ENCODE measurements at places on chromosomes 3 and 15. TPM values are rescaled to one million over a fixed set of nuclear protein-coding genes. Genes with fewer than 3 reads are reported as not detected.

- H3K27me3 ChIP-seq, result no peaks in the 10 kb centered on the region
- H3K4me3 ChIP-seq, result peak overlapping the region; percentile 66
- H3K4me1 ChIP-seq, result no peaks in the 10 kb centered on the region
- peak; percentile 64 for DNase-seq
- H3K36me3 ChIP-seq, result peaks cover 4% of the 10 kb centered on the region
Measured at GRCh38 chr3:101828691-101829436, 20.4 kb upstream of the NFKBIZ start.

GRCh38 chr3:90007778-90008499 lies 900.5 kb downstream of the EPHA3 start:
- H3K27ac ChIP-seq, result no peak overlapping the region
- DNase-seq, result no peak
- H3K4me1 ChIP-seq, result no peaks in the 10 kb centered on the region
- no peaks in the 10 kb centered on the region for H3K27me3 ChIP-seq
- H3K36me3 ChIP-seq, result no peaks in the 10 kb centered on the region

The INO80 gene
- 57.8 TPM for total RNA-seq

The PRR23B gene
- not detected for total RNA-seq

The TMCO5A gene
- total RNA-seq, result not detected

DNA sequence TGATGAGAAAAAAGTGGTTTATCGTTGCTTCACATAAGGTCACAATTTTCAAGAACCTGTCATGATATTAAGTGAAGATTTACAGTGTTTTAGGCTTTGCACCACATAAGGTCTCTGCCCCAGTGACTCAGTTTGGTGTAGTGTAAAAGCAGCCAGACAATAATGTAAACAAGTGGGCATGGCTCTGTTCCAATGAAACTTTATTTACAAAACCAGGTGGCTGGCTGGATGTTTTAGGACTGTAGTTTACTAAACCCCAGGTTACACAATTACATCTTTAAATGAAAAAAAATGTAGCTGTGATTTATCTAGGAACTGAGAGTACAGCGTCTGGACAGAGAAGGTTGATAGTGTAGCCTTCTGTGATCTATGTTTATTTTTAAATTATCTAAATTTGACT lies 9.7 kb upstream of the FBXL22 start:
- no peak for DNase-seq
- peaks cover 63% of the 10 kb centered on the region for H3K36me3 ChIP-seq
- no peaks in the 10 kb centered on the region for H3K27me3 ChIP-seq
- no peak overlapping the region for H3K4me3 ChIP-seq

GRCh38 chr3:75129101-75129500 lies 514.6 kb upstream of the CNTN3 start:
- H3K4me1 ChIP-seq, result no peaks in the 10 kb centered on the region
- H3K27me3 ChIP-seq, result no peaks in the 10 kb centered on the region
- no peak overlapping the region for H3K4me3 ChIP-seq
- no peaks in the 10 kb centered on the region for H3K36me3 ChIP-seq
